ENCODE measurements at places on chromosomes 2 and 18.

DNA sequence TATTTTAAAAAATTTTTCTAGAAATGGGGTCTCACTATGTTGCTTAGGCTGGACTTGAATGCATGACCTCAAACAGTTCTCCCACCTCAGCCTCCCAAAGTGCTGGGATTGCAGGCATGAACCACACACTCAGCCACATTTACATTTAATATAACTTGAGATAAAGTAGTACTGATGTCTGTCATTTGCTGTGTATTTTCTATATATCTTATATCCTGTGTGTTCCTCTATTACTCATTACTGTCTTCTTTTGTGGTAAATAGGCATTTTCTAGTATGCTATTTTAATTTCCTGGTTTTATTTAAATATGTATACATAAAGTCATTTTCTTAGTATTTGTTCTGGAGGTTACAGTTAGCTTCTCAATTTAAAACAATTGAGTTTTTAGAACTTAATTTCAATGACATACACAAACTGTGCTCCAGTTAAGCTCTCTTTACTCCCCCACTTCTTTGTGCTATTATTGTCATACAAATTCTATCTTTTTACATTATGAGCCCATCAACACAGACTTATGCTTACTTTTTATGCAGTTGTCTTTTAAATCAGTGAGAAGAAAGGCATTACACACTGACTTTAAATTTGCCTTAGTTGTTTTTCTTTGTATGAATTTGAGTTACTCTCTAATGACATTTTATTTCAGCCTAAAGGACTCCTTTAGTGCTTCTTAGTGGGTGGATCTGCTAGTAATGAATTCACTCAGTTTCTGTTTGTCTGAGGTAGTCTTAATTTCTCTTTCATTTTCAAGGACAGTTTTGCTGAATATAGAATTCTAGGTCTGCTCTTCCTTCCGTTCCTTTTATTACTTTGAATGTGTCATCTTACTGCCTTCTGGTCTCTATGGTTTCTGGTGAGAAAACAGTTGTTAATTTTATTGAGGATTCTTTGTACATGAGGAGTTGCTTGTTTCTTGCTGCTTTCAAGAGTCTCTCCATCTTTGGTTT lies 6.2 kb upstream of the INPP4A start:
- DNase-seq, result no peak

DNA sequence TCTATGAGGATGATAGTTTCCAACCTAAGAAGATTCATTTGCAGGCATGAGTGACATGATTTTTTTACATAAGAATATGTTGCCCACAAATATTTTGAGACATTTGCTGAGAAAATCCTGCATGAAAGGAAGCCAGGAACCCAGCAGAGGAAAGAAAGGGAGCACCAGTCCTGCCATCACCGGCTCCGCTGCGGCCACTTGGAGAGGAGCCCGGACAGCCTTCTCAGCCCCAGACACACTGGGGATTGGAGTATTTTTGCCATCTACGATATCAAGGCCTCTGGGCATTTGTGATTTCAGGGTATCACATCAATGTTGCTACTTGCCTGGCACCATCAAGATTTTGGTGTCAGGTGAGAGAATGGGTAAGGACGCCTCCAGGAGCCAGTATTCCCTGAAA lies 228.3 kb downstream of the PTGR3 start:
- no peak for DNase-seq

GRCh38 chr2:111620281-111620680 lies 263.7 kb downstream of the ANAPC1 start:
- no peak for DNase-seq

DNA sequence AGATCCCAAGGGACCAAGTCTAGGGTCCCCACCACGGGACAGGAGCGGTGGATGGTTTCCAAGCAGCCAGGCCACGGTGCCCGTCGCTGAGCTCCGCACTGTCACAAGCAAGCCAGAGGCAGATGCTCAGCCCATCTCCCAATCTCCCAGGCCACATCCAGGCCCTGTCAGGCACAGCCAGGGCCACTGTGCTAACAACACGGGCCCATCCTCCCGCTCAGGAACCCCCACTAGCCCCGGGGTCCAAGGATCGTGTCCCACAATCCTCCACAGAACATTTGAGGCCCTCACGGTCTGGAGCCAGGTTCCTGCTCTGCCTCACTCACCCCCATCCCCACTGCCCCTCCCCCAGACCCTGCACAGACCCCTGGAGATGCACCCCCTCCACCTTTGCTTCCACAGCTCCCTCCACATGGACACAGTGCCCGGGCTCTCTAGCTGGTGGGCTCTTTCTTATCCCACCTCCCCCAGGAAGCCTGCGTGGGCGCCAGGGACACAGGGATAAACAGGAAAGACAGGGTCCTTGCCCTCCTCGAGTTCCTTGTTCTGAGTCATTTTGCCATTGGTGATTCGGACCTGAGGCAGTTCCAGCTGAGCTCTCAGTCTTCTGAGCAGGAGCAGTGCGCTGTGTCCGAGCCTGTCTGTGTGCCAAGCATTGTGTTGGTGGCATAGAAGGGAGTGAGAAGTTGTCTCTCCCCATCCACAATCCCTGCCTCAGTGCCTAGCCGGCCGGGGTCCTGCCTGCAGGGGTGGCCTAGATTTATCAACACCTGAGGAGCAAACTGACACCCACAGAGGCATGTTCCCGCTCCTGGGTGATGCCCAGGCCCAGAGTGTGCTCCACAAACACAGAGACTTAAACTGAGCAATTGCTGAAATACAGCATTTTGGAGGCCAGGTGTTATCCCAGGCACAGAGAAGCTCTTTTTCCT lies 7.0 kb downstream of the CROCC2 start:
- DNase-seq, result no peak

GRCh38 chr2:71220743-71221142 lies 6.2 kb downstream of the PAIP2B start:
- DNase-seq, result no peak

GRCh38 chr2:237699870-237700511 lies 72.6 kb downstream of the LRRFIP1 start:
- DNase-seq, result no peak

GRCh38 chr2:237673130-237674001 lies 46.0 kb downstream of the LRRFIP1 start:
- DNase-seq, result peak; percentile 81

- DNase-seq, result no peak
Observed at GRCh38 chr2:147569426-147569825, 275.4 kb upstream of the ACVR2A start.

- DNase-seq, result no peak
Observed at GRCh38 chr2:44945676-44946371, 4.3 kb downstream of the SIX3 start.

- no peak for DNase-seq
Observed at GRCh38 chr18:53935803-53936202, 288.7 kb downstream of the MBD2 start.

DNA sequence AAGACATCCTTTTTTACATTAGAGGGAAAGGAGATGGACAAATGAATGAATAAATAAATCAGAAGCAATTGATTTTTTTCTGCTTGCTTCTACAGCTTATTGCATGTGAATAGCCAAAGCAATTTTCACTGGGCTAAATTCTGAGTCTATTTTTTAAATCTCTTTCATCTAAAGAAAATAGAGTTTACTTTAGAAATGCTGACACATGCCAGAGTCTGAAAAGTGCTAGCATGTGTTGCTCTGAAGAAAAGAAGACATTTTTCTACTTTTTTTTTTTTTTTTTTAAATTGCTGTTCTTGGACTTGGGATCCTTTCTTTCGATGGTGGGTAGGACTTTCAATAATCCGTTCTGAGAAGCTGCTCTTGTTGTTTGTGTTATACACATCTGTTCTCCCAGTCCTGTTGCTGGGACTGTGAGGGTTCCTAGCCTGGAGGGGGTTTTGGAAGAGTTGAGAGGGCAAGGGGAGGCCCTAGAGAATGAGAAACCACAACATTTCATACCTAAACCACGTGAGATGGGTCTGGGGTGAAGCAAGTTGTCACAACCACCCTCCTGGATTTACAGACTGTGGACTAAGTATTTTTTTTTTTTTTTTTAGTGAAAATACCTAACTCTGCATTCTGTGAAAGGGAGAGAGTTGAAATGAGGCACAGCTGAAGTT lies 193.5 kb downstream of the PRKCE start:
- no peak for DNase-seq

DNA sequence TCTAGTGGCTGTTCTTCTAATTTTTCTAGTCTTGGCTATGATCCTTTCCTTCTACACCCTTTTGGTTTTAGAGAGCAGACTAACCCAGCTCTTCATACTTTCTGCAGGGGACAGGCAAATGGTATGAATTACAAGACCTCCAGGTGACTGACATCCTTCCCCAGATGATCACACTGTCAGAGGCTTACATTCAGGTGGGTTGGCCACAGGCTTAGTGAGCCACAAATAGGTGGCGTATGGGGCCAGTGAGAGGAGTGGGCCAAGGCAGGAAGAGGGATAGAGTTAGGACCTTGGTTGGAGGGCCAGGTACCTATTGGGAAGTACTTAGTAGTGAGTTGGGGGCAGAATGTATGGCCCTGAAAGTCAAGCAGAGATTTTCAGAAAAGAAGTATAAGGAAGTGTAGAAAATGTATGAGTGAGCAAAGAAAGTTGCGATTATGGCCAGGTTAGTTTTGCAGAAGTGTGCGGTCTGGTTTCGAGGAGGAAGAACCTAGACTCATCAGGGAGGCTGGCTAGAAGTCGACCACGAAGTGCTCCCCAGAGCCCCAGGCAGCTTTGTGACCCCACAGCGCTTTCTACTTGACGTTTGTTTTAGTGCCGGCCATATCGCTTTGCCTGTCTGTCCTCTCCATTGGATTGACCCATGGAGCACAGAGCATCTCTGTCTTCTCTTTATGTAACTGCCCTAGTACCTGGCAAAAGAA lies 20.0 kb downstream of the SFTPB start:
- no peak for DNase-seq

GRCh38 chr2:227860221-227860641 lies 11.2 kb upstream of the DAW1 start:
- no peak for DNase-seq

- no peak for DNase-seq
Observed at GRCh38 chr2:222311978-222312738, 13.4 kb upstream of the PAX3 start.

- DNase-seq, result no peak
Observed at GRCh38 chr2:63369146-63369545, 219.1 kb downstream of the WDPCP start.

Measured in activated gamma-delta T cell treated with Interleukin-2 at 50 U/mL for 16 hours (primary cell).